ENCODE measurements at places on chromosomes 6 and 20. TPM values are rescaled to one million over a fixed set of nuclear protein-coding genes. Genes with fewer than 3 reads are reported as not detected.

DNA sequence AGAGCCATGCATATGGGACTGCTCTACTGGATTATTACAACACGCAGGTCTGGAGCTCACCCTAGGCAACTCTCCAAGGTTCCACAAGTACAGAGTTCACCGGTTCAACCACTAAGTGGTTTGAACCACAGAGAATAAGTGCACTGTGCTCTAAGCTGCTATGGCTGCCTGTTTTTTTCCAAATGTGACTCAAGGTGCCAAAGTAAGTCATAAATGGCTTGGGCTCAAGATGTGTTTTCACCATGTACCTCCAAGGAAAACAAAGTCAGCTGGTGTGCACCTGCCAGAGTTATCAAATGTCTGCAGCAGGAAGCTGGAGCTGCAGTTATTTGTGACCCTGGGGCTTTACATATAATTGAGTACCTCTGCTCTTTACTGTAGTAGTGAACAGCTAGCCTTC lies 76.7 kb downstream of the PREP start:
- peak; percentile 57 for DNase-seq

- no peak for DNase-seq
Measured at GRCh38 chr6:35089935-35090505, 51.1 kb downstream of the TCP11 start.

GRCh38 chr6:99590728-99591672 lies 15.6 kb upstream of the PRDM13 start:
- DNase-seq = no peak

DNA sequence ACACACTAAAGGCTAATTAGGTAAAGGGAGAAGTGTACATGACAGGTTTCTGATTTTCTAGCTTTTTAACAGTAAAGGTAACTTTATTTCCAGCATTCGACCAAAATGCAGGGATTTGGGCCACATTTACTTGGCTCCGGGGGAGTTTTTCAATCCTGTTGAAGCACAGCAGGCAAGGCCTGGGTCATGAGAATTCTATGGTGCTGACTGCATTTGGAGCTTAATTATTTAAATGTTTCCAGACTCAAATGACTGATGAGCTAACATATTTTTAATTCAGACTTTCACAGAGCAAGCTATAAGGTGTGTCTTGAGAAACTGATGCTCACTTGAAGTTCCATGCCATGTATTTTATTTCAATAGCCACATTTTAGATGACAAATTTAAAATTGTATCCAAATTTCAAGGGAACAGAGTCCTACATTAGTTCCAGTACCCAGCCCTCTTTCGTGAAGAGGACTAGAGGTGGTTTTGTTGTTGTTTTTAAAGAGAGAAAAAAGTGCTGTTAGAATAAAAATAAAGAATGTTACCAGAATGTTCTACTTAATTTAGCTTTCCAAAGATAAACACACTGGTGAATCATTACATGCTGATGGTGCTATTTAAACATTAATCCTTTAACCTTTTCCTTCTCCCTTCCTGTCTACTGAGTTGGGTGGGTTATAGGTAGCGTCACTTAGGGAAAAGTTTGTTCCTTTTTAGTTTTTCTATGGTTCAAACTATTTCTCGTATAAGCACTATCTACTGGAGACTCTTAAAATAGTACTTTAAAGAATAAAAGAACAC lies 82.3 kb upstream of the PHACTR2 start:
- DNase-seq = no peak

GRCh38 chr20:40457404-40457803 lies 231.6 kb downstream of the MAFB start:
- DNase-seq = no peak

DNA sequence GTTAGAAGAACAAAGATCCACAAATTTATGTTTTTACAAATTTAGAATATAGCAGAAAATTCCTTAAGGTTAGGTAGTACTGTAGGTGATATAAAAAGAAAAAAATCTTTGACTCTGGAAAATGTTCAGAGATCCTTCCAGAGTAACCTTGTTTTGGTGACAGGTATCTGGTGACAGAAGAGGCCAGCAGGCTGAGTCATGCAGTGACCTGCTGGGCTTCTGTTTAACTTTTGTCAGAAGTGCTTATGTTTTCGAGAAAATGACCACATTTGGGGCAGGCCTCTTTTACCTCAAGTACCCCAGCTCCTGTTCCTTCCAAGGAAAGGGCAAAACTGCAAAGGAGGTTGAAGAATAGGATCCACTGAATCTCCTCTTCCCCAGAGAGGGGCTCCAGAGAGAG lies 10.5 kb upstream of the CLDN20 start:
- DNase-seq = no peak

Gene CRNKL1
- total RNA-seq = 37.8 TPM

Measured in dermis blood vessel endothelial cell (primary cell).